ENCODE measurements at places on chromosomes 1 and 21.

- DNase-seq = no peak
These were observed 49.4 kb downstream of the SPATA46 start for GRCh38 chr1:162327144-162327787.

- DNase-seq = no peak
These were observed 372.1 kb upstream of the B3GALT2 start for GRCh38 chr1:193558491-193559028.

DNA sequence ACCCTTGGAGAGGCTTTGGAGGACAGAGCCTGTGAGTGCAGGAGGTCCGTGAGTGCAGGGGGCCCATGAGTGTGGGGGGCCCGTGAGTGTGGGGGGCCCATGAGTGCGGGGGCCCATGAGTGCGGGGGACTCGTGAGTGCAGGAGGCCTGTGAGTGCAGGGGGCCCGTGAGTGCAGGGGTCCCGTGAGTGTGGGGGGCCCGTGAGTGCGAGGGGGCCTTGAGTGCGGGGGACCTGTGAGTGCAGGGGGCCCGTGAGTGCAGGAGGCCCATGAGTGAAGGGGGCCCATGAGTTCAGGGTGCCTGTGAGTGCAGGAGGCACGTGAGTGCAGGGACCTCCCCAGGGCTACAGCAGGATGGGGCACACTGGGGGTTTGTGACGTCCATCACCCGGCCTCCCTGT is 108.3 kb upstream of the TTC34 start:
- no peak for DNase-seq

DNA sequence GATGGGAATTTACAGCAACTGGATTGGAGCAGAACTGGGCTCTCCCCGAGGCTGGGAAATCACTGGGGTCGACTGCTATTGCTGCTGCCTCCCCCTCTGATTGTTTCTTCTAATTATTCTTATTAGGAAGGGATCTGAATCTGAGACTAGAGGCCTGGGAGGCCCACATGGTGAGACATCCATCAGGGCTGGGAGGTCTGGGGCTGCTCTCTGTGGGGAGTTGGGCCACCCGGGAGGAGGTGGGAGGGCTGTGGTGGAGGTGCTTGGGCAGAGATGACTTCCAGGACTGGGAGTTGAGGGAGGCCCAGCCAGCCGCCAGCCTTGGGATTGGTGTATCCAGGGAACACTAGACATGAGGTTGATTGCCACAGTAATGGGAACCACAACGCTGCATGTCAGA is 247.9 kb downstream of the GRIK3 start:
- DNase-seq = no peak

GRCh38 chr21:38917043-38917774 is 111.5 kb downstream of the ETS2 start:
- DNase-seq = peak; percentile 47

GRCh38 chr1:236099355-236099974 is 34.6 kb upstream of the NID1 start:
- no peak for DNase-seq

DNA sequence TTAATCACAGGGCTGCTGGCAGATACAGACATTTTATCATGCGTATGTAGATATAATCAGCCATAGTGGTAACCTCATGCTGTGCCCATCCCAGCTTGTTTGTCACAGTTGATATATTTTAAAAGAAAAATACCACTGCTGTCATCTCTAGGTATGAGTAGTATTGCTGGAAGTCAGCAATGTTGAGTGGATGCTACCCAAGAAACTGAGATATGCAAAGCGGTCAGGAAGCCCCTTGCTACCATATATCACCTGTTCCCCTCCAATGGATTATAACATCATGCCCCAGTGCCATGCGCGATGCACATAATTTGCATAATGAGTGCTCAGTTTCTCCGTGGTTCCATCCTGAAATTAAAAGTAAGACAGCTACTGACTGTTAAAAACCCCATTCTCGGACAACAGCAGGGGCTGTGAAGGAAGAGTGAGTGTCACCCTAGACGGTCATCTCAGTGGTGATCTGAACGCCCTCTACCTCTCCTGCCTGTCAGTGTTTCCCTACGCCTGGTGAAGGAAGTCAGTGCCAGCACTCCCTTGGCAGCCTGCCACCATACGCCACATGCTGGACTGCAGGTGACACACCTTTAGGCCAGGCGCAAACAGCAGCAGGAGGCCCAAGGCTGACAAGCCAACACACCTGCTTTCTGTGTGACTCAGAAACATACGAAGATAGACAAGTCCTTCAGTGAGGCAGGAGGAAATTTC is 2.7 kb downstream of the IL10RB start:
- DNase-seq = no peak

GRCh38 chr1:116246174-116246573 is 126.9 kb upstream of the ATP1A1 start:
- DNase-seq = no peak

DNA sequence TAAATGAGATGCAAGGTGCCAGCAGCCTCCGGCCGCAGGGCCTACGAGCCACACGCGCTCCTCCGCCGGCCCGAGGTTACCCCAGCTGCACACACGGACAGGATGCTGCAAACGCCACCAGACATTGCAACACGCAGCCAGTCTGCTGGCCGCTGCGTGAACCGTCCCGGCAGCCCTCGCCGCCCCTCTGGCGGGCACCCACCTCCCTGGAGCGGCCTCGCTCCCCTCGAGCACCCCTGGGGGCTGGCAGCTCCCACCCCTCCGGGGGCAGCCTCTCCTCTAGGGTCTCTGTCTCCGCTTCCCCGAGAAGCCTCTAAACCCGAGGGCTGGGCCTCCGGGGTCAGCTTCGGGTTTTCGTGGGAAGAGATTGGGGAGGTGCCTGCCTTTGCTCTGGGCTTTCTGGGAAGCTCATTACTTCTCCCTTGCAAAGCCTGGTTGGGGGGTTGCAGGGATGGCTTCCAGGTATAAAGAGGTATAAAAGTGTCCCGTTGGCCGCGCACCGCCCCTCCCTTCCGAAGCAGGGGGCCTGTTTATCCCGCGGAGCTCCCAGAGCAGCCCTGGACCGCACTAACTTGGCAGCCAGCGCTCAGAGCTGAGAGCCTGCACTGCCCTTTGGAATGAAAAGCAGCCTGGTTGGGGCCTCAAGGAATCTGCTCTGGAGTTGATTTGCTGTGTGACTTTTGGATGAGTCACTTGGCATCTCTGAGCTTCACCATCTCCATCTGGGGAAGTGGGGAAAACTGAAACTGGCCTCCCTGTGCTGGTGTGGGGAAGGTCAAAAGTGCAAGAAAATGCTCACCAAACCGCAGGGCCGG is 21.8 kb downstream of the DHRS3 start:
- peak; percentile 95 for DNase-seq

DNA sequence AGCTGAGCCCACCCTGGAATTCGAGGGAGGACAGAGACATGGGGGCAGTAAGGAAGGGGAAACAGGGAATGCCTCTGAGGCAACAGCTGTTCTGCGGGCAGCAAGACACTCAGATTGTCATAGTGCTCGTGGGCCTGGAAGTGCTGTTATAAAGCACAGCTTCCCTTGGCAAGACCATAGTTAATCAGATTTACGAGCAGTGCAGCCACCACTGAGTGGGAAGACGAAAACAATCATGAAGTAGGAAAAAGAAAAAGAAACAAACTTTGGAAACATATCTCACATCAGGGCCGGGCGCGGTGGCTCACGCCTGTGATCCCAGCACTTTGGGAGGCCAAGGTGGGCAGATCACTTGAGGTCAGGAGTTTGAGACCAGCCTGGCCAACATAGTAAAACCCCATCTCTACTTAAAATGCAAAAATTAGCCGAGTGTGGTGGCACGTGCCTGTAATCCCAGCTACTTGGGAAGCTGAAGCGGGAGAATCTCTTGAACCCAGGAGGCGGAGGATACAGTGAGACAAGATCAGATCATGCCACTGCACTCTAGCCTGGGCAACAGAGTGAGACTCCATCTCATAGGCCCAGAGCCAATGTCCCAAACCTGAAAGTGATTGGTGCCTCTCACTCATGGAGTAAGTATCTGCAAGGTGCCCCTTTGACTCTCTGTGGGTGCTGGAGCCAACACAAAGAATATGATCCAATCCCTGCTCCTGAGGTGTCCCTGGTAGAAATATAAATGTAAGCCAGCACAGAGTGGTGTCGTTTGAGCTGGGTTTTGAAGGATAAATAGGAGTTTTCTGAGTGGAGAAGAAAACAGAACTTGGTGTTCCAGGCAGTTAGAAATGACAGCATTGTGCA is 55.6 kb upstream of the GPR153 start:
- DNase-seq = no peak

- DNase-seq = no peak
These were observed 110.3 kb upstream of the TRABD2B start for GRCh38 chr1:48107516-48107915.

DNA sequence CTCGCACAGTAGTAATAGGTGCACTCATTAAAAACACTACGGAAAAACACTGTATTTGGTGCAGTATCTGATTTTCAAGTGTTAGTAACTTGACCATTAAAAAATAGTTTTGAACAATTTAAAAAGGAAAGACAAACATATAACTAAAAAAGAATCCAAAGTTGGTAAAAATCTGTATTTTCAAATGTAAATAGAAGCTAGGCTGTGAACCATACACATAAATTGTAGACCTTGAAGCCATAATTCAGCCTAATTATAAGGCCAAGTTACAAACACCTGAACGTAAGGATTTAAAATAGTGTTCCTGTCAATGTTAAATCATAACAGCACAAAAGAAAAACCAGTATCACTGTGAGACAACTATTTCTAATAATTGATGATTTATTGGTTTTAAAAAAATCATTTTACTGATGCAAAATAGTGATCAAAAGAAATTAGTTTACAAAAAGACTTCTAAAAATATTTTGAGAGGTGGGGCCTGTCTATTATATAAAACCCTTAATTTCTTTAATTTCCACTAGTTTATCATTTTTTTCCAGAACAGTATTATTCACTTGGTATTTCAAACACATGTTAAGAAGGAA is 4.5 kb downstream of the IRF2BP2 start:
- DNase-seq = no peak

- no peak for DNase-seq
These were observed 113.4 kb downstream of the ZBTB18 start for GRCh38 chr1:244164511-244164890.

Measured in vagina (tissue), 2 donors.